ENCODE measurements at places on chromosomes 11 and 22.

DNA sequence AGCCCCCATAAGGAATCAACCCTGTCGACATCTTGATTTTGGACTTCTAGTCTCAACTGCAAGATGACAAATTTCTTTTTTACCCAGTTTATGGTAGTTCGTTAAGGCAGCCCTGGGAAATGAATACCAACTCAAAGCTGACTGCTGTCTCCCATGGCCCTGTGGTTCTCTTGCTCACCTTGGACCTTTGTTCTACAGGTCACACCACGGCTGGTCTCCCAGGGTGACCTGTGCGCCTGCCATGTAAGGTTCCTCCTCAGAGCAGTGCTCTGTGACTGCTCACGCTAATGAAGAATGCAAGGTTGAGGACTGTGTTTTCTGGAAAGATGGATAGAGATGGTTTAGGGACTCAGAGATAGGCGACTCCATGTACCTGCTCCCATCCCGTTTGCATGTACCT is 68.2 kb downstream of the ZNRF3 start:
- DNase-seq: no peak

- DNase-seq: no peak
These were observed 40.8 kb downstream of the COMMD9 start for GRCh38 chr11:36248436-36248835.

- no peak for DNase-seq
These were observed 24.0 kb downstream of the TMEM135 start for GRCh38 chr11:87061766-87062165.

GRCh38 chr11:46055371-46055770 is 65.9 kb downstream of the PHF21A start:
- no peak for DNase-seq

- no peak for DNase-seq
These were observed 6.7 kb downstream of the ASCC2 start for GRCh38 chr22:29831186-29831921.

GRCh38 chr22:23503142-23503541 is 76.9 kb downstream of the IGLL1 start:
- no peak for DNase-seq

DNA sequence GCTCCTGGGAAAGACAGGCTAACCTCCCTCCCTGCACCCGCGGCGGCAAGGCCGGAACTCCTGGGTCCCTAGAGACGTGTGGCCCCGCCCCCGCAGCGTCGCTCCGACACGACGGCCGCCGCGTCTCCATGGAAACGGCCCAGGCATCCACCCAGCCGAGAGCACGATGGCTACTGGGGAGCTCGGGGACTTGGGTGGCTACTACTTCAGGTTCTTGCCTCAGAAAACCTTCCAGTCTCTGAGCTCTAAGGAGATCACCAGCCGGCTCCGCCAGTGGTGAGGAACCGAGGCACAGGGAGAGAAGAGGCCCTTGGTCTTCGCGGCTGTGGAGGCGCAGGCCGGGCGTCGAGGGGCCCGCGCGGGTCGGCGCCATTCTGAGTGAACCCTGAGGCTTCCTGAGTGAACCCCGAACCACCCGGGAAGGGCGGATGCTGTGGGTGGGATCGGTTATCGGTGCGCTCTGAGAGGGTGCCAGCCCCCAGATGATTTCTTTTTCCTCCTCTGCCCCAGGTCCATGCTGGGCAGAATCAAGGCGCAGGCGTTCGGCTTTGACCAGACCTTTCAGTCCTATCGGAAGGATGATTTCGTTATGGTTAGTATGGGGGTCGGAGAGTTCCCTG is at the start of gene CFAP300:
Gene CFAP300, plus strand, starts transcription at position 133 of the 620 bp plus-strand sequence. Its CDS starts 34 bp downstream, at position 167.
- DNase-seq: peak; percentile 9

DNA sequence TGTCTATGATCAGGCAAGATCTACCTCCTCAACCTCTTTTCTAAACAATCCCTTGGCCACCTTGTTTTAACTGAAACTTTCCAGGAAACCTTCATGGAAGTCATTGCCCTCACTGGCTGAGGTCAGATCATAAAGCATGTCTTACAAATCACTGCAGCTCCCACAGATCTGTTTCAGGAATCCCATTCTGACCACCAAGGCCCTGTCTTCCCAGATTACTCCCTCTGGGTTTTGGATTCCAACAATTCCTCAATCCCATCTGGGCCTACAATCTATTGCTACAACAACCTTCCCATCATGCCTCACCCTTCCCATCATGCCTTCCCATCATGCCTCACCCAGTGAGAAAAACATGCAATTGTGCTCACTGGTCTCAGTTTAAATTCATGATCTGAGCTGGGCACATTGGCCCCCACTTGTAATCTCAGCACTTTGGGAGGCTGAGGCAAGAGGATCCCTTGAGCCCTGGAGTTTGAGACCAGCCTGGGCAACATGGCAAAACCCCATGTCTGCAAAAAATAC is 15.9 kb downstream of the ADAMTS15 start:
- DNase-seq: no peak

DNA sequence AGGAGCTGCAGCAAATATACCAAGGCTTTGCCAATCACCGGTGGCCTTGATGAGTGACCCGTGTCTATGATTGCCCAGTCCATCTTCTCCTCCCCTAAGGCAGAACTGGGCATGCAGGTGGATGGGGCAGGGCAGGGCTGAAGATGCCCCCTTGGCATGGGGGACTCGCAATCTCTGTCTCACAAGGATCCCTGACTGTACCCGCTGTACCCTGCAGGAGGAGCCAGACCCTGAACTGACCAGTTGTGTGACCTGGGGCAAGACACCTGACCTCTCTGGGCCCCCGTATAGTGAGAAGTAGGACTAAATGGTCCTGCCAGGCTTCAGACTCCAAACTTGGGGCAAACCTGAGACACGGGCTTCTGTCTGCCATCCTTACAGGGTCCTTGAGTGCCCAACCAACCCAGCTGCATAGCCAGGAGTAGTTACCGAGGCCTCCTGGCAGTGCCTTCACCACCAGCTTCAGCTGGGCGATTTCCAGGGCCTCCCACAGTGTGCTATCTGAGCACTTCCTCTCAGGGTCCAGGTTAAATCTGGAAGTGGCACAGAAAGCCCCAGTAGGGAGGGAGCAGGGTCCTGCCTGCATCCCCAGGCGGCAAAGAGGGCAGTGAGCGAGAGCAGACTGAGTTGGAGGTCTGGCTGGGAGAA is 6.4 kb upstream of the KCNJ11 start:
- DNase-seq: no peak
